ENCODE measurements at places on chromosomes 7 and 10.

DNA sequence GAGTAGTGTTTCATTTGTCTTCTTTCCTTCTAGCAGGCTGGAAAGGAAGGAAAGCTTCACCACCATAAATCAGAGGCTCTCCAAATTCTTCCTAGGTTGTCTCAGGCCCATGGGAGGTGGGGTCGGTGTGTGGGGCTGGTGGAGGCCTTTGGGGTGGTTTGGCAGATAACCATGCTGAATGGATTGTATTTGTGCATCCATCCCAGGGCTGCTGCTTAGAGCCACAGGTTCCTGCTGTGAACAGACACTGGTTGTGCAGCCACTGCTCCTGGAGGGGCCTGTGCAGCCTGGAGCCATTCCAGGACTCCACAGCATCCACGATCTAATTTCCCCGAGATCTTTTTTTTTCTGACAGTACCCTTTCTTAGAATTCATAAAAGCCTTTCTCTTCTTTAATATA is 741.8 kb downstream of the SUGCT start:
- no peak for DNase-seq

GRCh38 chr7:31171984-31172383 is 119.9 kb downstream of the ADCYAP1R1 start:
- DNase-seq = no peak

DNA sequence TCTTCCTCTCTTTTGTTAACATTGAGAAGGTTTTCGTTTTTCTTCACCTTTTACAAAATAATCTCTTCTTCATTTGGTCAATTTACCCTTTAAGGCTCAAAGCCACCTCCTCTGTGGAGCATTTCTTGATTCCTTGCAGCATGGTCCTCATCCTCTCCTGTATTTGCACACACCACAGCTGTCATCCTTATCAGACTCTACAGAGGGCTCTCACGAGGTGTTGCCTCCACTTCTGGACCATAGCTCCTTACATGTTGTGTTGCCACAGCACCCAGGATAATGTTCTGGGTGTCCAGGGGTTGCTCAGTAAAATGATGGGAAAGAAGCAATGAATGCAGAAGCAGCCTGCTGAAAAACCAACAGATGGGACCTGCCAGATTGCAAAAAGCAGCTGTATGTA is 192.8 kb downstream of the SH2D4B start:
- no peak for DNase-seq

DNA sequence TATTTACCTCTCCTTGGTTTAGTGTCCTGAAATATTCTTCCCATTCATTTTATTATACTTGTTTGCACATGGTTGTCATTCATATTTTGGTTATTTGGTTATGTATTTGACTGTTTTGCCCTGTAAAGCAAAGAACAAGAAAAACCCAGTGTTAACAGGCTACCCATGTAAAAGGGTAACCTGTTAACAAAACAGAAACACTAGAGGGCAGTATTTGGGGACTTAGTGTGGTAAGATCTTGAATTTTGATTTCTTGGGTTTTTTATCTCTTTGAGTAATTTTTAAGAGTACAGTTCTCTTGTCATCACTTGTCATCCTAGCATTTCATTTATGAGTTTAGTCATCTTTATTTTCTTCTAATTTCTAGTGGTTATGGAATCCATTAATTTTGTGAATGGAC is 51.3 kb downstream of the POLL start:
- peak; percentile 19 for DNase-seq

- no peak for DNase-seq
Measured at GRCh38 chr10:35324196-35324595, 12.1 kb upstream of the CCNY start.

Data from CD4-positive, alpha-beta T cell treated with Interleukin-15 for 4 hours (primary cell).